ENCODE measurements at places on chromosomes 5 and 9.
A peak's percentile ranks its signal among the peaks of the same experiment; 100 is the strongest.

GRCh38 chr5:54455413-54456157, at the start of gene HSPB3:
Gene HSPB3, plus strand, starts transcription at chr5:54455699. Its CDS starts 91 bp downstream, at chr5:54455790.
- DNase-seq: no peak

DNA sequence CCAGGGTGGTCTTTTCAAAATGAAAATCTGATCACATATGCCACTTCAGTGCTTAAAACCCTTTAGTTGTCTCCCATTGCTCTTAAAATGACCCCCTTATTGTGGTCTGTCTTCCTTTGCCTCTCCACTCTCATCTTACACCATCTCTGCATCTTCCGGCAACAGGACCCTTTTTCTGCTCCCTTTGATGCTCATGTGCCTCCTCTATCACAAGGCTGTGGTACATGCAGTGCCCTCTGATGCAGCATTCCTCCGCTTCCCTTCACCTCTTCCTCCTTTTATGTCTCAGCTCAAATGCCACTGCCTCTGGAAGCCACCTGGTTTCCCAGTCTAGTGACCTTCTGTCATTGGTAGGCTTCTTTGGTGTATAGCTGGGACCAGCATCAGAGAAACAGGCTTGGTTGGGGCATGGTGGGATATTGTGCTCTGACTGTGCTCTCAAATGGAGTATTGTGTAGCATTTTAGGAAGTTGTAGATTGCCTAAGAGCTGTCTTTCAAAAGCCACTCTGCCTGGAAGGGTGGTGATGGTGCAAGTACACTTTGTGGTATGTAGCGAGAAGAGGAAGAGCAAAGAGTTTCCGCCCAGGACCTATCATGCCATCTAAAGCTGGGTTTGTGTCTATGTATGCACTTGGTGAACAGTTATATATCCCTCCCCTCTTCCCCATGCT, 28.1 kb downstream of the ARHGAP26 start:
- peak; percentile 47 for DNase-seq

DNA sequence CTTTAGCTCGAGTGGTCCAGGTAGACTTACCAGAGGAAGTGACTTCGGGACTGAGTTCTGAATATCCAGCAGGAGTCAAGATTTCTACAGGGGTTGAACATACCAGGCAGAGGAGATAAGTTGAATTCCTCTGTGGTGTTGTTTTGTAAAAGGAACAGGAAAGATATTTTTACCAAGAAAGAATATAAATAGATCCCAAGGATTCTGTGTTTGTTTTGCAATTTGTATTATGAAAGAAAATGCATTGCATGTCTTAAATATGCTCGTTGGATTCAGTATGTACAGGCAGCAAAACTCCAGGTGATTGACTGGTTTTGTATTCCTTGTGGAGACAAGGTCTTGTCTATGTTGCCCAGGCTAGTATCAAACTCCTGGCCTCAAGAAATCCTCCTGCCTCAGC, 197.8 kb downstream of the FRMD3 start:
- DNase-seq: no peak

DNA sequence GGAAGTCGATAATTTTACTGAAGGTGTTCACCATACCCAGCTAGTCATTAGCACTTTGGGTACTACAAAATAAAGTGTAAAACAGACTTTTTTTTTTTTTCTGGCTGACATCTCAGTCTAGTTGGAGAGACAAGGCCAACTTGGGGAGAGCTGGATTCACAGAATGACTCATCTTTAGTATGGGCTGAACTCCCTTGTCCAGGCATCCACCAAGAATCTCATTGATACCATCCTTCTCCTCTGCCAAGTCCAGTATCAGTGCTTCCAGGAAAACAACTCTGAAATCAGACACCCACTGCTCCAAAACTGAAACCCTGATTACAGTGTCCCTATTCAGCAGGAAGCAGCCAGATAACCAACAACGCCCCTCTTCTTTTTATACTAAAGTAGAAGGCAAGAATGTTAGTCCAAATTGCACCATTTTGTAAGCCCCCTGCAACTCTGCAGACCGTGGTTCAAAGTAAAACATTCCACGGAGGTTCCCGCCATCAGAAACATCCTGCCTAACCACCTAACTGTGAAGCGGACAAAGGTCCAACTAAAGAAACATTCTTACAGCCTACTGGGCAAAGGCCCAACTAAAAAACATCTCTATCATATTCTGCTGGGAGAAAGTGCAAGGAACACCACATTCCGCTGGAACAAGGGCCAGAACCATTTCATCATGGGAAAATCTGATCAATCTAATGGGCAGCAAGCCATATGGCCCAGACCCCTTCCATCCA, 728.2 kb downstream of the BRINP1 start:
- DNase-seq: no peak

- DNase-seq: no peak
These were observed 160.0 kb downstream of the RMI1 start for GRCh38 chr9:84140535-84141101.
